ENCODE measurements at places on chromosomes 2 and 18.

- DNase-seq = no peak
These were observed 45.0 kb downstream of the EEF1B2 start for GRCh38 chr2:206204710-206205109.

- no peak for DNase-seq
These were observed 297.9 kb upstream of the MMADHC start for GRCh38 chr2:149885468-149885867.

- no peak for DNase-seq
These were observed 2.4 kb downstream of the ALKAL2 start for GRCh38 chr2:285531-285930.

- DNase-seq = no peak
These were observed 147.7 kb upstream of the GATA6 start for GRCh38 chr18:22021701-22022100.

DNA sequence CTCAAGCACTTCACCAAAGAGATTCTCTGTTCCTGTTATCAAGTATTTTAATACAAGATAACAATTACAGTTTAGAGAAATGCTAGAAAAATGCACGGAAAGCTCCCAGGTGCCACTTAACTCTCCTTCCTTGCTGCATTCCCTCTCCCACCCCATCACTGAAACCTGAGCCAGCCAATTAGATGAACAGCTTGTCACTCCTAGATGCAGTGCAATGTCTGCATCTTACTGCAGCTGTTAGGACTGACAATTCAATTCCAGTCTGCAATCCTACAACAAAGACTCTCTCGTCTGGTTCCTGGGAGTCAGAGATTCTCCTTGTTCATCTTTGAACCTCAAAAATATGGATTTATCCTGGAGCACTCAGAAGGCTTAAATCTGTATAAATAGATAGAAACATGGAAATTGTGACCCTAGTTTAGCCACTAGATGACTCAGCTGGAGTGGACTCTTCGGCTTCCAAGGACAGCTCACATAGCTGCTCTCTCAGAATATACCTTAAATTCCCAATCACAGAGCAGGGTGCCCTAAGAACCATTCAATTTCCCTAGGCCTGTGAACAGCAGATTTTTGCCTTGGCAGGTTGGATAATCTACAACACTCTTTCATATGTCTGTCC is 311.1 kb downstream of the NRXN1 start:
- no peak for DNase-seq

DNA sequence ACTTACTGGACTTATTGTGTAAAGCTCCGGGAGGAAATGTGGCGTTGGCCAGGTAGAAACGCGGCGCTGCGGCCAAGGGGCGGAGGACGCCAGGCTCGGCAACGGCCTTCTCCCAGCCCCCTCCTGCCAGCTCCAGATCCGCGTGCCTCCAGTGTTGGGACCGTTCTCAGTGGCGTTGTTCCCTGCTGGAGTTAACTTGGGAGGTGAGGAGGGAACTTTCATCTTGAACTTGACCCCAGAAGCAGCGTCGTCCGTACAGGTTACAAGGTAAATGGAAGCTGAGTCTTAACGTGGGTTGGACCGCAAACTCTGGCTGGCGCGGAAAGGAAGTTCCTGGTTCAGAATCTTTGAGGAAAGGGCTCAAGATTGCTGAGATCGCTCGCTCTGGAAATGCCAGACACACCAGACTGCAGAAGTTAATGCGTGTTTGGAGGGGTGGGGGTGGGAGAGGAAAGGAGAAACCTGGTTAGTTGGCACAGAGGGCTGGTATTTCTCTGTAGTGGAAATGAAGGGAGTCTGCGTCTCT is 1.3 kb downstream of the TANC1 start:
- DNase-seq = no peak

DNA sequence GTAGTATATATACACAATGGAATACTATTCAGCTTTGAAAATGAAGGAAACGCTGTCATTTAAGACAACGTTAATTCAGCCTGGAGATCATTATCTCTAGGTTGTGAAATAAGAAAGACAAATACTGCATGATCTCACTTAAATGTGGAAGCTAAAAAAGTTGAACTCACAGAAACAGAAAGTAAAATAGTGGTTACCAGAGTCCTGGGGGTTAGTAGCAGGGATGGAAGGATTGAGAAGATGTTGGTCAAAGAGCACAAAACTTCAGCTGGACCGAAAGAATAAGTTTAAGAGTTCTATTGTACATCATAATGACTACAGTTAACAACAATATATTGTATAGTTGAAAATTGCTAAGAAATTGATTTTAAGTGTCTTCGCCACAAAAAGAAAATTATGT is 670.3 kb downstream of the NR4A2 start:
- no peak for DNase-seq

DNA sequence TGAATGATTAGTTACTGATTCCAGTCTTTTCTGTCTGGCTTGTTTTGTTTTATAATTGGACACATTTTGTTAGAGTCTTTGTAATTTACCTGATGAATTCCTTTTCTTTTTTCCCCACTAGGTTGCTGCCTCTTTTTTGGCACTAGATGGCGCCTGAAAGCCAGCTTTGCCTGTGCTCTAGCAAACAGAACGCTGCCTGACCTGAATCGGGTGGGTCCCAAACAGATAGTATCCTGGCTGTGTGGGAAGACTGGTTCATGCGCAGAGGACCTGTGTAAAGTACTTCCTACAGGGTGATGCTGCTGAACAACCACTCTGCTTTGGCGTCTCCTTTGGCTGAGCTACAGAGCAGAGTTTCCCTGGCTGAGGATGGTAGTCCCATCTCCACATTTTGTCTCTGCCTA is 288.2 kb downstream of the IKZF2 start:
- no peak for DNase-seq

DNA sequence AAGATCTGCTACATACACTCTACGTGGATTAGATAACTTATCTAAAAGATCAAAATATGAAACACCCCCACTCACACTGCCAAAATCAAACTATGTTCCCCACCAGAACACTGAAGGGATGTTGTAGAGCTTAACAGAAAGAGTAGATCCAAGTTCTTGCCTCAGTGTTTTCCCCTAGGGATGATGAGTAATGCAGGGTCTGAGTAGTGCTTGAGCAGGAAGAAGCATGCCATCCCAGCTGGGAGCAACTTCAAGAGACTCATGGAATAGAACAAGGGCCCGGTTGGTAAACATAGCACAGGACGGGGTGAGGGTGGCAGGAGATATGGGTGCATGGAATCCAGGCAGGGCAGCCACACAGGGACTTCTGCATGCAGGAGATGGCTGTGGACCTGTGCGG is 74.3 kb downstream of the SNTG2 start:
- no peak for DNase-seq

- DNase-seq = no peak
These were observed 202.2 kb downstream of the SOX11 start for GRCh38 chr2:5894355-5894754.

GRCh38 chr18:48079885-48080284 is 149.4 kb upstream of the SMAD2 start:
- no peak for DNase-seq

GRCh38 chr2:25788457-25788856 is 89.8 kb downstream of the ASXL2 start:
- no peak for DNase-seq

DNA sequence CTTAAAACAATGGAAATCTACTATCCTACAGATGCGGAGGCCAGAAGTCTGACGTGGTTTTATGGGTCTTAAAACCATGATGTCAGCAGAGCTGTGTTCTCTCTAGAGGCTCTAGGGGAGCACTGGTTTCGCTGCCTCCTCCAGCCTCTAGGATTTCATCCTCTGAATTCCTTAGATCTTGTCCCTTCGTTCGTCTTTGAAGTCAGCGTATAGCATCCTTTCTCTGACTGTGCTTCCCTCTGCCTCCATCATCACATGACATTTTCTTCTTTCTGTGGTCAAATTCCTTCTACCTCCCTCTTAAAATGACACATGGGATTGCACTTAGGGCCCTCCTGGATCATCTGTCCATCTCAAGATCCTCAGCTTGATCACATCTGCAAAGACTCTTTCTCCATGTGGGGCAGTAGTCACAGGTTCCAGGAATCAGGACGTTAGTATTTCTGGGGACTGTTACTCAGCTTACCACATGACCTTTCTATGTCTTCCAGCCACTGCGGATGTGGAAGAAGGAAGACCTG is 22.7 kb upstream of the NCK2 start:
- DNase-seq = no peak

GRCh38 chr18:56926734-56927133 is 220.2 kb upstream of the BOD1L2 start:
- no peak for DNase-seq

DNA sequence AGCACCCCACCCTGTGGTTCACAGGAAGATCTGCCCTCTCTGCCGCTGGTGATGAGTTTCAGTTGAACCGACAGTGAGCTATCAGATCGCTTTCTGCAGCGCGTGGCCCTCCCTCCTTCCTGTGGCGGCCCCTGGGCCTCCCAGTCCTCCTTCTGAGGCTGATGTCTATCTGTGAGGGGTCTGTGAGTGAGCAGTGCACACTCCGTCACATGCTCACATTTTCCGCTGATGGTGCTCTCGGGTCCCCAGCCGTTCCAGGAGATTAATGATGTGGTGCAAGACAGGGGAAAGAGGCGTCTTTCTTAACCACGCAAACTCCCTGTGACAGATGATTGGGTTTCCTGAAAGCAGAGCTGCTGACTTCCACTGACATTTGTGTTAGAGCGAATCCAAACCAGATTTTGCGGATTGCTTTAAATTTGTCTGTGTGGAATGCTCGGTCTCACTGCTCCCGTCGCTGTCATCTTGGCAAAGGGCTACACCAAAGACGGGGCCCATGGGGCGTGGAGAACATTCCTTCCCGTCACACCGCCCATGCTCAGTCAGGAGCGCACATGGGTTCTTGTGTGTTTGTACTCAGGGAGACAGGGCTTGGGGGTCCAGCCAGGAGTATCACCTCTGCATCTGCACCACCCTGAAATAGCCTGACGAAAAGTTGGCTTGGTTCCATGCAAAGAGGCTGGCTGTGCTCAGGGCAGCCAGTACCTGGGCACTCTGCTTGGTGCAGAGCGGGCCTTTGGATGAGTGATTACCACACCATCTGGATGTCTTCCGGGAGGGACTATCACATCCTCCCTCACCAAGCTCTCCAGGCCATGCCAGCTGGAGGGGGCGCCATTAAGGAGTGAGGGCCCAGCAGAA is 154.7 kb upstream of the HS6ST1 start:
- no peak for DNase-seq

DNA sequence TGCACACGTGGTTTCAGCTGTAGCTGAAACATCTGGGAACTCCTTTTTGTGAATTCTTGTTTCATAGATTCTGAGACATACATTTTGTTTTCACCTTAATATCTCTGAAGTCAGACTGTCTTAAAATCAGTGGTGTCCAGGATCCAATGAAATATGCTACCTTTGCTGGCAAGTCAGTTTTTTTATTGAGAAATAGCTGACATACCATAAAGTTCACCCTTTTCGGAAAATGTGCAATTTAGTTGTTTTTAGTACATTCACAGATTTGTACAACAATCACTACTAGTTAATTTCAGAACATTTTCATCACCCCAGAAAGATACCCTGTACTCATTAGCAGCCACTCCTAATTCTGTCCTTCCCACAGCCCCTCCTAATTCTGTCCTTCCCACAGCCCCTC is 243.7 kb downstream of the GLI2 start:
- DNase-seq = no peak

DNA sequence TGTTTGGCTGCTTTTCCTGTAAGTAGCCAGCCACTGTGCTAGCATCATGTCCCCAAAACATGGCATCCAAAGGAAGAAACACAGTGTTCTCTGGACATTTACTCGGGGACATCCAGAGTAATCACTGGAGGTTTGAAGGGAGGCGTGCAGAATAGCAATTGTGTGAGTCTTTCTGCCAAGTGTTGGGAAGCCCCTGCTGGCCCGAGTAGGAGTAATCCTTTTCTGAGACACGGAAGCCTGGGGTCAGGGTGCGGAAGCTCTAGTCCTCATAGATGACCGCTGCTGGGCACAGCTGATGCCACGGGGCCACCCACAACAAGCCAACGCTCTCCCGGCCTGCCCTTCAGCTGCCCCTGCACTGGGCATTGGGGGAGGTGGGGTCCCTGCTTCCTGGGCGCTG is 24.8 kb upstream of the HDAC4 start:
- no peak for DNase-seq

GRCh38 chr2:118805064-118805690 is 42.3 kb downstream of the EN1 start:
- no peak for DNase-seq

- no peak for DNase-seq
These were observed 40.3 kb upstream of the AFF3 start for GRCh38 chr2:100182494-100183361.

GRCh38 chr2:176555781-176556180 is 286.5 kb downstream of the MTX2 start:
- no peak for DNase-seq

GRCh38 chr2:239264492-239264837 is 136.4 kb downstream of the HDAC4 start:
- DNase-seq = no peak

GRCh38 chr18:26621161-26622026 is 73.0 kb upstream of the KCTD1 start:
- no peak for DNase-seq

DNA sequence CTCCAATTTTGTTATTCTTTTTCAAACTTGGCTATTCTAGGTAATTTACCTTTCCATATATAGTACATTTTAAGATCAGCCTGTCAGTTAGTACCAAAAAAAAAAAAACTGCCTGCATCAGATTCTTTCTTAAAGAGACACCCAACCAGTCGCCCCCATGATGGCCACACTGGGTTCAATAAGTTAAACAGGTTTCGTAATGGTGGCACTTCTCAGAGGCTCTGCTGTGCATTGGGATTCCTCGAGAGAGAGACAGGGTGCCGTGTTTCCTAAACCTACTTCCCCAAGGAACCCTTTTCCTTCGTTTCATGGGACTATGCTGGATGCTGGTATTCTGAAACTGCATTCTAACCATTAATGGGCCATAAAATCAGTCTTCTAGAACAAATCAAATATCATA is 37.4 kb downstream of the MYO7B start:
- DNase-seq = no peak

DNA sequence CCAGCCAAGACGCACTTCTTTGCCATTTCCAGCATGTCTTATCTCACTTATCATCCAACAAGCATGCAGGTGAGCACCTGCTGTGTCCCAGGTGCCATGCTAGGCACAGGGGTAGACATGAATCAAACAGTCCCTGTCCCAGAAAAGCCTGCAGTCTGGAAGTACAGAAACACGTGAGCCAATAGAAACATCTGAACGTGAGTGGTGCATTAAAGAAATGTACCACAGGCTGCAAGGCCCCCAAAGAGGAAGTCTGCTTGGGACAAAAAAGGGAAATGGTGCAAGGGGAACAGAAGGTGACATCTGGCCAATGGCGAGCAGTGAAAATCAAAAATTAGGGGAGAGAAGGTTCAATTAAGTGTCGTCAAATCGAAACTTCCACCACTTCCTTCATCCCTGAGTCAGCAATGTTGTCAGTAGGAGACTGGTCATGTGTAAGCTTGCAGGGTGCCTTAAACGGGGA is 17.6 kb upstream of the TMEM247 start:
- DNase-seq = no peak

- no peak for DNase-seq
These were observed 368.0 kb upstream of the RAB6C start for GRCh38 chr2:129611471-129611870.

Measured in retinal pigment epithelial cell (primary cell).